ENCODE measurements at places on chromosomes 2 and 18. TPM values are rescaled to one million over a fixed set of nuclear protein-coding genes. Genes with fewer than 3 reads are reported as not detected.

CYP26B1 gene
- total RNA-seq: 0.53 TPM

LIMS3 gene
- 5.3 TPM for total RNA-seq

ABCB11 gene
- 0.53 TPM for total RNA-seq

DIPK1C gene
- not detected for total RNA-seq

MYOM1 gene
- total RNA-seq: under 0.01 TPM

DNAH7 gene
- 0.13 TPM for total RNA-seq

MOGAT1 gene
- not detected for total RNA-seq

KHK gene
- 3.4 TPM for total RNA-seq

CXCR4 gene
- 93.5 TPM for total RNA-seq

TRABD2A gene
- total RNA-seq: 5.1 TPM

LYPD6B gene
- not detected for total RNA-seq

NEU2 gene
- not detected for total RNA-seq

MPP4 gene
- total RNA-seq: 15.8 TPM

REG1B gene
- total RNA-seq: not detected

Data from thoracic aorta endothelial cell (primary cell).